T-helper 17 cell (primary cell): ENCODE measurements at places on chromosomes 3 and 15.

DNA sequence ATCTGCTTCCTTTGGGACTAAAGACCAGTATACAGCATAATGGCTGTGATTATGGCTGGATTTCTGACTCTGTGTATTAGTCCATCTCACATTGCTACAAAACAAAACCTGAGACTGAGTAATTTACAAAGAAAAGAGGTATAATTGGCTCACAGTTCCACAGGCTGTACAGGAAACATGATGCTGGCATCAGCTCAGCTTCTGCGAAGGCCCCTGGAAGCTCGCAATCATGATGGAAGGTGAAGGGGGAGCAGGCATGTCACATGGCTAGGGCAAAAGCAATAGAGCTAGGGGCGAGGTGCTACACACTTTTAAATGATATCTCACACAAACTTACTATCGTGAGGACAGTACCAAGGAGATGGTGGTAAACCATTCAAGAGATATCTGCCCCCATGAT lies 68.0 kb upstream of the GADL1 start:
- DNase-seq: no peak

DNA sequence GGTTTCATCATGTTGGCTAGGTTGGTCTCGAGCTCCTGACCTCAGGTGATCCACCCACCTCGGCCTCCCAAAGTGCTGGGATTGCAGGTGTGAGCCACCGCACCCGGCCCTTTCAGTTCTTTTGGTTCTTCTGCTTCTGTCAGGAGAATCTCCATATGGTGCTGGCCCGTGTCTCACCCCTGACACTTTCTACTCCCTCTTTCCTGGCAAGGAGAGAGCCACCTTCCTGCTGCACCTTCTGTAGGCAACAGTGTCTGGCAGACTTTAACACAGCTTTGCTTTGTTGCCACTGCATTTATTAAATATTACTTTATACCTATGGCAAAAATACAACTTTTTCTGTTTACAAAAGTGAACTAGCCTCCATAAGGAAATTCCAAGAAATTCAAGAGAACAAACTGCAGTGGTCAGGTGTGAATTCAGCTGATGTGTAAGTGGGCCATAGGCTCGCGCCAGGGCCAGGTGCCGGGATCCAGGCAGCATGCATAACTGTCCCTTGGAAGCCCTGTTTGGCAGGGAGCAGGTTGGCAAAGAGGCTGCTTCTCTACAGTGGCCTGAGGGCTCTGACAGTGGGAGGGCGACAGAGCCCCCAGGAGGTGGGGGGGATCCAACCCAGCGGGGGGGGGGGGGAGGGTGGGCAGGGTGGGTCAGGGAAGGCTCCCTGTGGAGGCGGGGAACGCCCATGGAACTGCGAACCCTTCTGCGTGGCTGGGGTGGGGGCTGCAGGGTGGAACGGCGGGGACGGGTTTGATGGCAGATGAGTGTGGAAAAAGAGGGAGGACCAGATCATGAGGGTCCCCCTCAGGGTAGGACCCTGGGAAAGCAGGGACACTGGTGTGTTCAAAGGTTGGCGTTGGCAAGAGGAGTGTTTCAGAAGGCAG lies 21.1 kb downstream of the CTSH start:
- DNase-seq: no peak

DNA sequence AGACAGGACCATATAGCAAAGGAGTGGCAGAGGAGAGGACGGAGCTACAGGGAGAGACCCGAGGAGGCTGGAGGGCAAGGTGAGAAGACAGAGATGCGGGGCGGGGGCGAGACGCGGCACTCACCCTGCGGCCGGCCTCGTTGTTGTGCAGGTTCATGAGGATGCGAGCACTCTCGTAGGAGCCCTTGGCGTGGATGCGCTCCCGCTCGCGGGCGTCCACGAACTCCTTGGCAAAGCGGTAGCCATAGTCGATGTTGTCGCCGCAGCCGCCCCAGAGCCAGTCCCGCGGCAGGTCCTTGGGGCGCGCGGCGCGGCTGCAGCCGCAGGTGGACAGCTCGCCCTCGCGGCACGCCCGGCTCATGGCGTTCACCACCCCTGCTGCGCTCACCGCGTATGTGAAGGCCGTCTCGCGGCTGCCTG lies 12.9 kb downstream of the WNT5A start:
- no peak for DNase-seq

DNA sequence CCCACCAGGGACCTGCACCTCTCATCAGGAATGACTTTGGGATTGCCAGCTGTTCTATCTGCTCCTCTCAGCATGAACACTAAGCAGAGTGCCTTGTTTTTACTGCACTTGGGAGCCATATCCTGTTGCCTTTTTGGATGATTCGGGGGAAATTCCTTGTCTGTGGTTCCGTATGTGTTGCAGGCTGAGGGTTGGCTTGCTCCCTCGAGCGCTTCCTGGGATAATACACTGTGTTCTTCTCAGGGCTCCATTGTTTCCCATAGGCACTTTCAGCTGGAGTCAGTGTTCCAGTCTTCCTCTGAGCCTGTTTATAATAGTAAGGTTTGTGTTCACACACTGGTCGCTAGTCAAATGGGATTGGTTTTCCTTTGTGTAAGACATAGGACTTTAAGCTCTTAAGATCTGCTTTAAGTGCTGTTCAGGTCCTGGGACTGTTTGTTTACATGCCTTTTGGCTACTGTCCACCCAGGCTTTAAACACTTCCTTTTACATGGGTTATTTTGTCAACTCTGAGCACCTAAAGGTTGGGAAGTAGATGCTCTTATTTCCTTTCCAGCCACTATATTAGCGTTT lies 23.4 kb downstream of the BOC start:
- no peak for DNase-seq

DNA sequence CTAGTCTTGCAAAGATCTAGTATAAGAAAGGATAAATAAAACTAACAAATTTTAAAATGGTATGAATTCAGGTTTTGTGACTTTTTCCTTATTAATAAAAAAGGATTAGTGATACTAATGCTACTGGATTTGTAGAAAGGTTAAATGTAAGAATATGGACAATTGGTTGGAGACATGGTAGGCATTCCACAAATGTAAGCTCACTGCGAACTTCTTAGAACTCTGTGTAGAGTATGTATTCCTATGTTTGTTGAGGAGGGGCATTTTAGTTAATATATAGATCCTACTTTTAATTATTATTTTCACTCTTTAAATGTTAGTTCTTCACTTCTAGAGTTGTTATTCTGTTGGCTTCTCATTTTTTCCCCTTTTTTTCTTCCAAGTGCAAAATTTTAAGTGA lies 414.3 kb downstream of the RBMS3 start:
- DNase-seq: no peak

DNA sequence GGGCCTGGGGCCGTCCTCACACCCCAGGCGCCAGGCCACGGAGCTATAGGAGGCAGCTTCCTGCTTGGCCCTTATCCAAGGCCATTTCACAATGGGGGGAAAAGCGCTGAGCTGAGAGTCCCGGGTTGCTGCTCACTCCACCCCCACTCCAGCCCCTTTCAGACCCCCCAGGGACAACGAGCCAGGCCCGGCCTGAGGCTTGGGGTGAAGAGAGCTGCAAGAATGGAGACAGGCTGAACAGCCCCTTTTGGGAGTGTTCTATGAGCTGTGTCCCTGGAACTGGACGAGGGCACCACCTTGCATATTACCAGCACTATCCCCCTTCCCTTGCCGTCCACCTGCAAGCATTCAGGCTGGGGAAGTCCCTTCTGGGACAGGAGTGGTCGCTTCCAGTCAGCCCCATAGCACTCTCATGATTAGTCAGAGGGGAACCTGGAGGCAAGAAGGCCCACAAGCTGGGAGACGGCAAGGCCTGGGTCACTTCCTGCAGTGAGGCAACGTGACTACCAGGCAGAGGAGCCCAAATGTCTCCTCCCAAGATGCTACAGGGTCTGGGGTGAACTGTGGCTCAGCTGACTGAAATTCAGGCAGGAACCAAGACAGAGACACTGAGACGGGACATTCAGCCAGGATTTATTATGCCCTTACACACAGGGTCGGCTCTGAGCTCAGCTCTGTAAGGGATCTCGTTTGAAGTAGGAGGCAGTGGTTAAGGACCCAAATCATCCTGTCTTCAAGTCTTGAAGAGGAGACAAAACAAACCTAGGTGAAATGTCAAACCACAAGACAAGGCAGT lies 8.6 kb upstream of the SRP14 start:
- DNase-seq: peak; percentile 28

- DNase-seq: no peak
These were observed 38.2 kb downstream of the PAK2 start for GRCh38 chr3:196777836-196778235.

DNA sequence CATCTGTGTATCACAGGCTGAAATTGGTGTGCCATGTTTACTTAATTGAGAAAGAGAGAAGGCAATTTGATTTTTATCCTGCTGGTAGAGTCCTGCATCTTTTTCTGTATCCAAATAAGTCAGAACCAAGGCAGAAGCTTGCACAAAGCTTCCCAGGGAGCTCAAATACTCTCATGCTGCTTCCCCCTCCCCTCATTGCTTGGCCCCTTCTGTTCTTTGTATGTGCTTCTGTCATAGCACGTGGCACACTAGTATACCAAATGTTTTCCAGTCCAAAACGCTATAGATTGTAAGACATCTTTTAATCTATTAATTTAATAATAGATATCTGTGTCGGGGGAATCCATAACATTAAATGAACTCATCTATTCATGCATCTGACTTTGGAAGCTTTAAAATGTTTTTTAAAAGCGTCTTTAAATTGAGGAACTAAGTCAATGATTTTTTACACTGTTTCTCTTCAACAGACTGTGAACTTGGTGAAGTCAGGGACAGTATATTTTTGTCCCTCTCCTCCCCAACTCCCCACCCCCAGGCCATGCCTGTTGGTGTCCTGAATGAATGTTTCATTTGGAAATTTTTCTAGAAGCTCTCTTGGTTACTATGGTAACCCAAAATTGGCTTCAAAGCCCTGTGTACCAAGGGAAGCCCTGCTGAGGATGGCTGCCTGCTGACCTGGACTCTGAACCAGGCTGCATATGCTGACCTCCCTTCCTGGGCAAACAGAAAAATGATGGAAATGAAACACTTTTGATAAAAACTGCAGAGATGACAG lies 26.2 kb upstream of the SLC35G2 start:
- no peak for DNase-seq

DNA sequence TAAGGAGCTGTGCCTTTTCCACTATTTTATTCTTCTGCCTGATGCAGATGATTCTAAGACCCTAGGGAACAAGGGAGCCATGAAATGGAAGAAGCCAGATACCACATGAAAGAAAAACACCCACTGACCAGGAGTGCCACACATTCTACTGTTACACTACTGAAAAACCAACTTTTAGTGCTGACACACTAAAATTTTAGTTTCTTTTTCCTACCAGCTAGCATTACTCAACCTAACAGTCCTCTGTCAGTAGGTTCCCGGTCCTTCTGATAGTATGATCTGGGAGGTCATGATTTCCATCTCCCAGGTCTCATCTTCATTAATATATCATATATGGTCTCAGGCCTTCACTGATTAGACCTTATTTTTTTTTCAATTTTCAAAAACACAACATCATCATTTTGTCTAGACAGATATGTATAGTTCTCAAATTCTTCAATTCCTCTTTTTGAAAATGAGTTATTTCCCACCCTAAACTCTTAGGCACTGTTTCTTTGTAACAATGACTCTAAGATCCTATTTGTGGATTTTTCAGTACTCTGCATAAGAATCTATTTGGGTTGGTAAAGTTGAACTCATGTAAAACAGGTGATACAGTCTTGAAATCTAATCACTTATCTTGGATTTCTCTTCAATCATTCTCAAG lies 321.8 kb downstream of the CTNNB1 start:
- no peak for DNase-seq

GRCh38 chr3:178880274-178880673 lies 191.3 kb downstream of the ZMAT3 start:
- DNase-seq: no peak

GRCh38 chr15:85760531-85761371 lies 34.0 kb downstream of the KLHL25 start:
- no peak for DNase-seq

DNA sequence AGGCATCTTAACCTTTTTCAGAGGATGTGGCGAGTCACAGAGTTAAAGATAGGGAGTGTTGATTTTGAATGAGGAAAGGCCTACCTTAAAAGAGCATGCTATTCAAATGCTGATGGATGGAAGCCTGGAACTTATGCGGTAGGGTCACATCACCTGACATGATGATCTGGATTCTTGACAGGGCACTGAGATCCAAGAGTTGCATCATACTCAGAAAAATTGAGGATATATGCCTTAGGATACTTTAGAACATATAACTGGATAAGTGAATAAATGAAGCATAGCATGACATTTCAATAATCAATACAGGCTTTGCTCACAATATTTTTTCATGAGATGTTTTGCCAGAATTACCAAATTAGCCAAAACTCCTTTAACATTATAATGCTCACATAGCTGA lies 20.1 kb upstream of the SECISBP2L start:
- DNase-seq: no peak

- no peak for DNase-seq
These were observed 111.4 kb downstream of the CMSS1 start for GRCh38 chr3:99928771-99929744.

DNA sequence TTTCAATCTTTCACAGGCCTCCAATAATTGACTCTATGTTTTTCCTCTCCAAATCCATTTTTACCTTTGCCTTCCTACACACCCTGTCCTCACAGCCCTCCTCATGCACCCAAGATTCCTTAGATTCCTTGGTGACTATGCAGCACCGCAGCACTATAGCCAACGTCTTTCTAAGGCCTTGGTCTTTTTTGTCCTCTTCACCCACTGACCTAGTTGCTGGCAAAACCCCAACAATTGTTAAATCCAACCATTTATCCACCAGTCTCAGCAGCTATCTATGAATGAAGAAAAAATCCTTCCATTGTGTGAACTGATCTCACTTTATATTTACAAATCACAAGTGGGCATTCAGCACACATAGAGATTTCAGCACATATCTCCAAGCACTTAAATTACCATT lies 203.9 kb downstream of the VGLL3 start:
- no peak for DNase-seq

DNA sequence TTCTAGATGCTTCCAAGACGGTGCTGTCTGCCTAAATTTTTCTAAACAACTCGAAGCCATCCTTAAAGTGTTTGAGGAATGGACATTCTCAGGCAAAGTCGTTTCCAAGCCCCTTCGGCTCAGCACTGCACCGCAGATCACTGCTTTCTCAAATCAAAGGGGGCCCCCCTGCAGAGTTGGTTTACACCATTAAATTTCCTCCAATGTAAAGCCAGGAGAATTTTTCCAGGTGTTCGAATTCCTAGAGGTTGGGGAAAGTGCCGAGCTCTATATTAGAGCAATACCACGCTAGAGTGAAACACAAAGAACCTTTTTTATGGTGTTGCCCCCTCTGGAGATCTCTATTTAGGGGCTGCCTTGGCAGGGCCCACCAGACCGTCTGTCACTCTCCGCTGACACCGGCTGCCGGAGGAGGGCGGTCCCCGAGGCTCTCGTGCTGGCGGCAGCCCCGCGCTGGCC lies 277.9 kb upstream of the NR2F2 start:
- DNase-seq: no peak

- DNase-seq: no peak
These were observed 644.6 kb downstream of the CADM2 start for GRCh38 chr3:85603378-85603777.

GRCh38 chr3:120160050-120160449 lies 65.8 kb upstream of the GSK3B start:
- no peak for DNase-seq
